ENCODE measurements at places on chromosomes 13 and 19. TPM values are rescaled to one million over a fixed set of nuclear protein-coding genes. Genes with fewer than 3 reads are reported as not detected.

The BICRA gene
- 10.6 TPM for total RNA-seq

The PLIN5 gene
- total RNA-seq = 0.25 TPM

The PALM3 gene
- 2.0 TPM for total RNA-seq

The PTGER1 gene
- not detected for total RNA-seq

The CD22 gene
- 1.9 TPM for total RNA-seq

The ZNF701 gene
- 5.4 TPM for total RNA-seq

The SERPINE3 gene
- not detected for total RNA-seq

The ZNF835 gene
- 0.04 TPM for total RNA-seq

The LAIR1 gene
- 0.46 TPM for total RNA-seq

The BRSK1 gene
- 13.1 TPM for total RNA-seq

The MEDAG gene
- total RNA-seq = not detected

The GAPDHS gene
- total RNA-seq = not detected

The LSR gene
- total RNA-seq = 1.1 TPM

The F10 gene
- not detected for total RNA-seq

The CPT1C gene
- 1.6 TPM for total RNA-seq

The CLEC17A gene
- not detected for total RNA-seq

The ZNF814 gene
- total RNA-seq = 11.1 TPM

The TMTC4 gene
- 4.3 TPM for total RNA-seq

The KLK12 gene
- not detected for total RNA-seq

The NLRP9 gene
- not detected for total RNA-seq

The NAPSA gene
- not detected for total RNA-seq

The TMPRSS9 gene
- not detected for total RNA-seq

The ADAMTSL5 gene
- total RNA-seq = 1.8 TPM

The ZNF837 gene
- 1.9 TPM for total RNA-seq

The KLK4 gene
- total RNA-seq = not detected

The FPR1 gene
- total RNA-seq = 2.5 TPM

The ATP8B3 gene
- total RNA-seq = 3.6 TPM

The FBXO17 gene
- total RNA-seq = 35.6 TPM

The NOTCH3 gene
- 1.1 TPM for total RNA-seq

The COX7A1 gene
- total RNA-seq = not detected

The EXOC3L2 gene
- total RNA-seq = not detected

The SULT2A1 gene
- total RNA-seq = not detected

The URAD gene
- total RNA-seq = not detected

The MISP gene
- not detected for total RNA-seq

The SCEL gene
- total RNA-seq = not detected

Data from H4 (cell line).